ENCODE measurements at places on chromosomes 13 and 19.

DNA sequence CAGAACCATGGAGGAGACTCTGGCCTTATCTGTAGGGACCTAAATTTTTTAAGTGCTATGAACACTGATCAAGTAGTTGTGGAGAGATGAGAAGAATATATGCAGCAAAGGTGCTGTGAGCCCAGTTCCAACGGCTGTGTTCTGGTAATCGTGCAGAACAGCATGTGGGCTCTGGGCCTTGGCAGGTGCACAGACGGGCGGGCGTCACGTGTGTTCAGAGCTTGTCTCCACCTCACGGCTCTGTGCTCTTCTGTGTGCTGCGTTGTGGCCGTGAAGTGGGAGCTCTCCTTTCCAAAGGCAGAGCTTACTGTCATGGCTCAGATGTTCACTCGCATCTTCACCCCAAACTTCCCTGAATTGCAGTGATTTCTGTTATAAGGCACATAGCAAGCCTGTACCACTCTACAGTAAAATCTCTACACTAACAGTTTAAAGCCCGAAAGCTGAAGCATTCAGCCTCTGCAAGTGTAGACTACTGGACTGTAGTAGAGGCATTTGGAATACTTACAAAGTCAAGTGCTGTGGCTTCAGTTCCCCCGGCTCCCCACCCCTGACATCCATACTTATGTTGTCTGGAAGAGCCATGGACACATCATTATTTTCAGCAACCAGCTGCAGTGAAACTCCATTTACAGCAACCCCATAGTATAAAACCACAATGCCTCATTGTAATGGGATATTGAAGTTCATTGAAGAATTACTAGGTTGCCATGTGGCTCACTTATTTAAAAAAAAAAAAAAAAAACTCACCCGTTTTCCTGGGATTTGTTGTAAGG, 27.5 kb upstream of the TEX29 start:
- no peak for DNase-seq

GRCh38 chr19:31092274-31092673, 257.0 kb downstream of the TSHZ3 start:
- no peak for DNase-seq

DNA sequence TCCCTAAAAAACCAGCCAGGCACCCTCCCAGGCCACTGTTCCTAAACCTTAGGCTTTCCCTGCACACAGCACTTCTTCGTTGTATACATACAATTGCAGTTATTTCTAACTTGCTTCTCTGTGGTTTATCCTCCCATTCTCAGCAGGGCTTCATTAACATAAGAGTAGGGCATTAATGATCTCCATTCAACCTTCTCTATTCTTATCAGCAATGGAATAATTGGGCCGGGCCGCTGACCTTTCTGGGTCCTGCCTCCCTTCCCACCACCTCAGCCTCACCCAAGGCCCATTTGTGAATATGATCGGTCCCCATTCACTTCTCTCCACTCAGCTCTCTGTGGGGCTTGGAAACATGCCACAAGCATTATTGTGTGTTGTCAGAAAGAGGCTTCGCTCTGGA, 184.2 kb downstream of the SUCLA2 start:
- no peak for DNase-seq

GRCh38 chr19:31303262-31303815, 45.9 kb downstream of the TSHZ3 start:
- no peak for DNase-seq

Measured in stimulated activated CD4-positive, alpha-beta T cell treated with anti-CD3 and anti-CD28 coated beads, Interleukin-2, amount 100 ng/mL, for 48 hours (primary cell).